Stimulated activated CD8-positive, alpha-beta memory T cell treated with anti-CD3 and anti-CD28 coated beads, Interleukin-7, amount 100 ng/mL, for 1 hour (primary cell): ENCODE measurements at places on chromosomes 6 and 20.

GRCh38 chr6:108492131-108492766 is 68.5 kb upstream of the FOXO3 start:
- no peak for DNase-seq

DNA sequence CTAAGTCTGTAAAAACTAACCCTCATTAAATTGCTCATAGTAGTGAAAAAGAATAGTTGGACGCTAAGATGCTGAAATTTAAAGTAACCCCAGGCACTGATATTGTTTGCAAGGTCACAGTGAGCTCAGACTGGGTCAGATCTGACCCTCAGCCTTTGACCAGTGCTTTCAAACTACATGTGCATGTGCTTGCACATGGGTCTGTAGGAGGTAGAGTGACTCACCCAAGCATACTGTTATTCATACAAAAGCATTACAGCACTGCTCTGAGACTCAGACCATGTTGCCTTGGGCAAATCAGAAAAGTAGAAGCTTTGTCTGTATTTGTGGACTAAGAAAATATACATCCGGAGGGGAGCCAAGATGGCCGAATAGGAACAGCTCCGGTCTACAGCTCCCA is 326.4 kb upstream of the MARCKS start:
- no peak for DNase-seq

DNA sequence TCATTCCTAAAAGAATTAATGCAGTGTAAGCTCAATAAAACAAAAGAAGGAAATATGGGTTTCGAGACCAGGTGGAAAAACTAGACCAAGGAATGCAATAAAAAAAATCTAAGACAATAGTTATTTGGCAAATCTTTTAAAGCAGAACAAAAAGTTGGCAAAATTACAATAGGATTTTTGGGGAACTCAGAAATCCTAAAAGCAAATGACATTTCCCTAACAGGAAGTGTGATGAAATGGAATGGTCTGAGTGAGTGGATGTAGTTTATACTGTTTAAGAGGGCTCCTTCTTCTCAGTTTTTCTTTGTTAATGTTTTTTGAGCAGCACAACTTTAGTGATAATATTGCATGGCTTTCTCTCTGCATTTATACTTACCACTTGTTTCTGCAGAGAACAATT is 190.0 kb downstream of the PLCB4 start:
- no peak for DNase-seq

DNA sequence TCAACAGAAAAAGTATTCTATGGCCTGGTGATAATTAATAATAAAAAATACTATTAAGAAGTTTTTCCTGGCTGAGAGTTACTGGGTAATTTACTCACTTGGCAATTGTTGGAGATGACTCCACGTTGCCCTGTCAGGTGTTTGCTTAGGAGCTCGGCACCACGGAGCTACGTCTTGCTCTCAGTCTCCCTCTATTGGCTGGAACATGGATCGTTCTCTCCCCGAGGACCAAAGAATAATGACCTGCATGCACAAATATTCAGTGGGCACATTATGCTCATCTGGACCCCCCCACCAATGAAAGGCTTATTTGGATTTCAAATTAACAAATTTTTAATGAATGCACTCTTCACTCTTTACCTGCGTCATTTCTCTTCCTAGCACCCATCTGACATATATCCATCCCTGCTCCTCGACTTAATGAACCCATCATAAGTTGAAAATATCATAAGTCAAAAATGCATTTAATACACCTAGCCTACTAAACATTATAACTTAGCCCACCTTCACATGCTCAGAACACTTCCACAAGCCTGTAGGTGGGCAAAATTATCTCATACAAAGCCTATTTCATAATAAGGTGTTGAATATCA is 71.0 kb upstream of the CD83 start:
- no peak for DNase-seq

- DNase-seq: no peak
Measured at GRCh38 chr20:37846573-37846972, 56.4 kb upstream of the VSTM2L start.

- DNase-seq: no peak
Measured at GRCh38 chr20:23554401-23554800, 13.9 kb downstream of the CST9L start.

DNA sequence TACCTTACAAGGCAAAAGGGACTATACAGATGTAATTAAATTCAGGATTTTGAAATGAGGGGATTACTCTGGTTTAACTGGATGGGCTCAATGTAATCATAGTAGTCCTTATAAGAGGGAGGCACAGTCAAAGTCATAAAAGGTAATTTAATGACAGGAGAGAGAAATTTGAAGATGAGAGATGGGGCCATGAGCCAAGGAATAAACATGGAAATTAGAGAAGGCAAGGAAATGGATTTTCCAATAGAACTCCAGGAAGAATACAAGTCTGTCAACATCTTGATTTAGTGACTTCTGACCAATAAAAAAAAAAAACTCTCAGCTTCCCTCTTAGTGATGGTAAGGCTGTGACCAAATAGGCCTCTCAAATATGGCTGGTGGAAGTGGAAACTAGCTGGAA is 101.9 kb upstream of the BEND3 start:
- DNase-seq: no peak
